AG10803 (cell line): ENCODE measurements at places on chromosomes 16 and 17.

GRCh38 chr16:78606545-78606944 lies 507.1 kb downstream of the WWOX start:
- DNase-seq: no peak

- no peak for DNase-seq
These were observed 113.4 kb upstream of the KCNJ16 start for GRCh38 chr17:69961501-69962145.

DNA sequence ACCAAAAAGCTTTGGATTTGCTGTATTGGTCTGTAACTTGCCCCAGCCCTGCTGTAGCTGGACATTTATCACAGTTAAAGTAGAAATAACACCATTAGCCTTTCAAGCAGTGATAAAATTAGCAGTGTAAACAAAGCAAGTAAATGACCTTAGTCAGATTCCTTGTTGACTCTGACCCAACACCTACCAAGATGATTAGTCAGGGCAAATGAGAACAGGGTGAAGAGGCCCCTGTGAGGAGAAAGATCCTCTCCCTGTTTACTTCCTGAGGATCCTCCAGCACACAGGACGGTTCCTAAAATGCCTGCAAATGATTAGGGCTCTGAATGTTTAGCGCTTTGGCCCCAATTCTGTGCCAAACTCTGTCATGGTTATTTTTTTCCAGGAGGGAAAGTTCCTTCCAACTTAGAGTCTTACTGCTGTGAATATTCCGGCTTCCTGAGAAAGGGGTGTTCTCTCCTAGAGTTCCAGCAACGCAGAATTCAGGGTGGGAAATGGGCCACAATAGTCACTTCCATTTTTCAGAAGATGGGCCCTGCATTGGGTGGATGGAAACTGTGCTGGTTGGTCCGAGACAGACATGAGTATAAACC lies 259.0 kb upstream of the MYOCD start:
- DNase-seq: peak; percentile 32

DNA sequence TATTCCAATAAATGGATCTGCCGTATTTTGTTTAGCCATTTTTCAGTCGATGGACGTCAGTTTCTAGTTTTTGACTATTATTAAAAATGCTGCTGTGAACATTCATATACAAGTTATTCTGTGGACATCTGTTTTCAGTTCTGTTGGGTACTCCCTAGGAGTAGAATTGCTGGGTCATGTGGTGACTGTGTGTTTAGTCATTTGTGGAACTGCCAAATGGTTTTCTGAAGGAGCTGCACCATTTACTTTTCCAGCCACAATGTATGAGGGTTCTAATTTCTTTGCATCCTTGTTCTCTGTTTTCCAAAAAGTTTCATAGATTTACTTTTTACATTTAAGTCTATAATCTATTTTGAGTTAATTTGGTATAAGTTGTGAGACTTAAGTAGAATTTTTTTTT lies 29.5 kb downstream of the CYLD start:
- DNase-seq: peak; percentile 74

DNA sequence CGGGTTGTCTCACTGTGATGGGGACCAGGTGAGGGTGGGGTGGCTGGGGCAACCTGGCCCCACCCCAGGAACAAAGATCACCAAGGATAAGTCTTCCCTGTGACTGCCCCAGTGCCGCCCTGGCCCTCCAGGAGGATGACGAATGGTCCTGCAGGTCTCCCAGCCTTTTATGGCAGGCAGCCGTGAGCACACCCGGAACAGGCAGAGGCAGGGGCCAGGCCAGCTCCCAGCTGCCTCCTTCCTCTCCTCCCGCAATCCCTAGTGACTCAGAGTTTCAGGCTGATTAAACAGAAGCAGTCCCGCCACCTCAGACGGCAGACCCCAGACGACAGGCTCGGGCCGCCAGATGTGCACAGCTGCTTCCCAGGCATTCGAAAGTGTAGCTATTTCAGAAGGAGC lies 13.3 kb downstream of the JUP start:
- peak; percentile 59 for DNase-seq

DNA sequence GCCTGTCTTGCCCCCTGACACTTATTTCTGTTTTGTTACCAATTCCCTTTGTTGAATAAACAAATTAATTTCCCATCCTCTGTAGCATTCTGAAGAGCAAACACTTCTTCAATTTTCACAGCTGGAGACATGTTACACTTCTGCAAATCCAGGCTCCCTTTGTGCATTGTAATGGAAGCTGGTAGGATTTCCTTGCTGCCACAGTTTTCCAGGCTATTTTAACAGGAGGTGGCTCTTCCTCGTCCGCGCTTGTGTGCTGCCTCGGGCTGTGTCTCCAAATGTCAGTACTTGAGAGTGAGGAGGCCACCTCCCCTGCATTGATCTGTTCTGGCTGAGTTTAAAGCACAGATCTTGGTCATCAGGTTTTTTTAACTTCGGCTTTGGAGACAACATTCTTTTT lies 40.0 kb downstream of the SOST start:
- no peak for DNase-seq

- DNase-seq: peak; percentile 71
These were observed 36.9 kb downstream of the TEX2 start for GRCh38 chr17:64226132-64226531.

- no peak for DNase-seq
These were observed 7.6 kb downstream of the CCDC182 start for GRCh38 chr17:57737450-57737849.

DNA sequence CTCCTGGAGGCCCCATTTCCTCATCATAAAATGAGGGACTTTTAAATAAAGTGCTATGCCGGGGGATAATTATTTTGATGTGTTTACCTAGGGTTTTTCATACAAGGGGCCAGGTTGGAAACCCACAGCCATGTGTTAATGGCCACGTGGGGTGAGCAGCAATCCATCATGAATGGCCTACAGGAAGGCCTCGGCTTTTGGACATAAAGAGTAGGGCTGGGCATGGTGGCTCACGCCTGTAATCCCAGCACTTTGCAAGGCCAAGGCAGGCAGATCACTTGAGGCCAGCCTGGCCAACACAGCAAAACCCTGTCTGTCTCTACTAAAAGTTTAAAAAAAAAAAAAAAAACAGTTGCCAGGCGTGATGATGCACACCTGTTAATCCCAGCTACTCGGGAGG lies 40.3 kb downstream of the MEAK7 start:
- DNase-seq: no peak

DNA sequence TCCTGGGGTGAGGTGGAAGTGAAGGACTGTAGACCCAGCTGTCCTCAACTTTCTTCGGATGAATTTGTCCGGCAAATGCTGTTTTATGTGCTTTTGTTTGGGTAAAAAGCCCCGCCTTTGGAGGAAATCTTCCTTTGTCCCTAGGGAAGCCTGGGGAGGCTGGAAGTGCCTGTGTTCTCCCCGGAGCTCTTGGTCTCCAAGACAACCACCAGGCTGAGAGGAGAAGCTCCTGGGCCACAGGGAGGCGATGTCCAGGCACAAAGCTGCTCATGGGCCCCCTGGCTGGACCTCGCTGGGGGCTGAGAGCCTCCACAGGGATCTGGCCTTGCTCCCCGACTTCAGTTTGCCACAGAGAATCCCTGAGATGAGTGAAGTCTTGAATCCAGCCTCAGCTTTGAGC lies 293.1 kb upstream of the N4BP1 start:
- DNase-seq: no peak

DNA sequence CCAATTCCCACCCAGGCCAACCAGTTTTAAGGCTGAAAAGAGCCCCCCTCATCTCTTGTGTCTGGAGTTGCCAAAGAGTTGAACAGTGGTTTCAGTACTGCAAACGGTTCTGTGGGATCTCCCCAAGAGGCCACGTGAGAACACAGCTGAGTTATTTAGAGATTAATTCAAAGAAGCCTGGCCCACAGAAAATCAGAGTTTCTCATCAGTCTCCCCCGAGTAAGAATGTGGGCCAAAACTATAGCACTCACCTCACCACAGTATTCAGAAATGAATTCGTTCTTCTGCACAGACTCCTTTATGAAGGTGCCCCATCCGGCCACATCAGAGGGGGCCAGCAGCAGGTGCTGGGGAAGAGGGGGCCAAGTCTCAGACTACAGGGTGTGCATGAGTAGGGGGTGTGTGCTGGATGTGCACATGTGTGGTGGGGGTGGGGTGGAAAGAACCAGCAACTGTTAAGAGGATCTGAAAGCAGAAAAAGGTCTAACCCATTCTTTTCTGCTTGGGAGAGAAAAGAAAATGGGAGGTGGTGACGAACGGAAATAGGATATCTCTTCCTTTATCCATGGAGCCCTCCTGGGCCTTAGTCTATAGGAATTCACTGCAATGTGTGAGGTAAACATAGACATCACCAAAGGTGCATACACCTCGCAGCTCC lies 22.6 kb downstream of the CNTNAP1 start:
- DNase-seq: no peak

- no peak for DNase-seq
These were observed 152.7 kb upstream of the CHMP6 start for GRCh38 chr17:80839026-80839345.

- DNase-seq: no peak
These were observed 35.2 kb downstream of the HSBP1 start for GRCh38 chr16:83842756-83843507.

DNA sequence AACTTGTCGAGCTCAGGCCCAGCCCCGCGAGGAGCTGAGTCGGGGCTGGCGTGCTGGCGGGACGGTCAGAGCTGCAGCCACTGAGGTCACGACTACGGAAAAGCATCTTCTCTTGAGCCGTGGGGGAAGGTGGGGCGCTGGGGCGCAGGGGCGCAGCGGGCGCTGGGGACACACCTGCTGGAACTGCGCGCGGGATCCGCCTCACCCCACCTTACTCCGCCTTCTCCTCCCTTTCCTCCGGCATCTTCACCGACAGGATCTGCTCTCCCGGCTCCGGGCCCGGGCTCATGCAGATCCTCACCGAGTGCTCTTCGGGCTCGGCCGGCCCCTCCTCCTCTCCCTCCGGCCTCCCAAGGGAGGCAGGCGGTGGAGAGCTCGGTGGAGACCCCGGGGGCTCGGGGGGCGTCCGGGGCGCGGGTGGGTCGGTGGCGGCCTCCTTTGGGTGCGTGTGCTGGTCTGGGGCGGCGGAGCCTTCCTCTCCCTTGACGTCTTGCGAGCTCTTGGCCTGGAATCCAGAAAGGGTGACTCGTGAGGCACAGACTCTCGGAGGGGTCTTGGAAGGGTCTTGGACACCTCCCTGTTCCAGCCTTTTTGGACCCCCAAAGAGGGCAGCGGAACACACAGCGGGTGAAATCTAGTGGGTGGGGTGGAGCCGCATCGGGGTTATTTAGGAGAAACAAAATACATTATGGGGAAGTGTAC lies 81.8 kb upstream of the KIFC3 start:
- no peak for DNase-seq

- DNase-seq: no peak
These were observed 36.4 kb downstream of the CDK5R1 start for GRCh38 chr17:32523017-32523680.

DNA sequence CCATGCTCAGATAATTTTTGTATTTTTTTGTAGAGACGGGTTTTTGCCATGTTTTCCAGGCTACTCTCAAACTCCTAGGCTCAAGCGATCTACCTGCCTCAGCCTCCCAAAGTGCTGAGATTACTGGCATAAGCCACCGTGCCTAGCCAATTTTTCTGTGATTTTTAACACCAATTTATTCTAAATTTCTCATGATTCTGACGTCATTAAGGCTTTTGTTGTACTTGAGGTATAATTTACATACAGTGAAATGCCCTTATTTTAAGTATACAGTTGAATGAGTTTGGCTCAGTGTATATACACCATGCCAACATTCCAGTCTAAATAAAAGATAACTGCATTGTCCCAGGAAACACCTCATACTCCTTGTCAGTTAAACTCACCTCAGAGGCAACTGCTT lies 77.4 kb downstream of the TMEM132E start:
- no peak for DNase-seq

DNA sequence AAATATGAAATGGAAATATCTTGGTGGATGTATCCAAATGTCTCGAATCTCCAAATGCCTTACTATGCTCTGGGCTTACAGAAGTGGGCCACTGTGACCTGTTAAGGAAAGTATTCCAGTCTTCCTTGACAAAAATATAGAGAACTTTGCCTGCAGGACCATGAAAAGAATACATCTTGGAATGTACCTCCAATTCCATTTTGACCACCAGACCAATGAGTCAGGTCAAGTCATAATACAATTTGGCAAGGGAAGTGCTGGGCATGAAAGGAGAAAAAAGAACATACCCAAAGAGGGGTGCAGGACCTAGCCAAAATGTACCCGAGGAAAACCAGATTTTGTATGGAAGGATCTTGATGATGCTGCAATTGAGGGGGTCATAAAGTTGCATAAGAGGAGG lies 1153.7 kb upstream of the GOT2 start:
- no peak for DNase-seq

GRCh38 chr17:31112001-31112661 lies 17.4 kb downstream of the NF1 start:
- DNase-seq: peak; percentile 33

DNA sequence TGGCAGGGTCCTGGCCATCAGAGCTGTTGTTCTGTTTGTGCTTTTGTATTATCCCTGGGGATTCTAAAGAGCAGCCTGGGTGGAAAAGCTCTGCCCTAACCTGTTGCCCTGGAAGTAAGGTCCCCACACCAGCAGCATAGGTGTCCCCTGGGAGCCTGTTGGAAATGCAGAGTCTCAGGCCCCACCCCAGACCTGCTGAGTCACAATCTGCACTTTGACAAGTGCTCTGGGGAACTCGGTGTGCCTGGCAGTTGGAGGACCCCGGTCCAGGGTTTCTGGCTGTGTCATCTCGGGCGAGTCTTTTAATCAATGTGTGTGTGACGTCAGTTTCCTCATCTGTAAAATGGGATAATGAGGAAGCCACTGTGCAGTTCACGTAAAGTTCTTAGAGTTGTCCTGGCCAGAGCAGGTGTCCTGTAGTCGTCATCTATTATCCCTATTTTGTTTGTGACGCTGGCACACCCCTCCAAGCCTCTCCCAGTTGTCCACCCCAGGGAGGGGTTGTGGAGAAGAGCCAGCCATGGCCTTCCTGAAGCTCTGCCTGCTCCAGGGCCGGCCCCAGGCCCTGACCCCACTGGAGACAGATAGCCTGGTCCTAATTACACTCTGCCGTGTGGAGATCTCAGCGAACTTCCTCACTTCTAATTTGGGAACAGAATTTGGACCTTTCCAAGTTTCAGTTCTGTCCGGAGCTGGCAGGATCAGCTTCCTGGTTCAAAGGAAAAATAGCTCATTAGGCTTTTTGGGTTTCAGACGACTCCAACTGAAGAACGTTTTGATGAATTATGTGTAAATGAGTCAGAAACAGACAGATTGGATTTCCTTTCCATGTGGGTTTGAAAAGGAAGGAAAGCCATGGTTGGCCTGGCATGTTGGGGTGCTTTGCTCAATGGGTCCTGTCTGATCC lies 295.7 kb upstream of the FOXF1 start:
- DNase-seq: peak; percentile 12

- peak; percentile 32 for DNase-seq
These were observed at the start of gene HOXB8 for GRCh38 chr17:48615047-48615962. Gene HOXB8, minus strand, starts transcription at chr17:48615292. Its CDS starts 588 bp downstream, at chr17:48614704.

DNA sequence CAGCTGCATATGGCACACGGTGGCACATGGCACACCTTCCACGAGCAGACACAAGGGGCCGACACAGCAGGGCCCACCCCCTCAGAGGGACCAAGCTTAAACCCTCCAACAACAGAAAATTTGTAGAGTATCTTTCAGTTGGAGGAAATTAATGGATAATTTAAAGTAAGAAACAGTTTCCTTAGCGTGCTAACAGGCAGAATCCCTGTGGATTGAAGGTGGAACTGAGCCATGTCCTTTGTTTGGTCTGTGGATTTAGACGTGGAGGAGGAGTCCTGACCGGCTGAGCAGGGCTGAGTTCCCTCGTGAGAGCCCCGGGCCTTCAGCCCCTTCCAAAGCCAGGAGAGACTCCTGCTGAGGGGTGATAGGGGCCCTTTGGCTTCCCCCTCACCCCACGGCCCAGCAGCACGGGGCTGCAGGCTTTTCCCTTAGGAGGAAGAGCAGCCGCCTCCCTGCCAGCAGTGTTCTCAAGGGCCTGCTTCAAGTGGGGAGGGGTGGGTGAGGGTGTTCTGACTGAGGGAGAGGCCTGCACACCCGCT lies 1.4 kb upstream of the CYB561 start:
- DNase-seq: no peak
